CD4-positive, alpha-beta T cell treated with Interleukin-1 beta for 1 hour (primary cell): ENCODE measurements at places on chromosomes 12 and 14.

DNA sequence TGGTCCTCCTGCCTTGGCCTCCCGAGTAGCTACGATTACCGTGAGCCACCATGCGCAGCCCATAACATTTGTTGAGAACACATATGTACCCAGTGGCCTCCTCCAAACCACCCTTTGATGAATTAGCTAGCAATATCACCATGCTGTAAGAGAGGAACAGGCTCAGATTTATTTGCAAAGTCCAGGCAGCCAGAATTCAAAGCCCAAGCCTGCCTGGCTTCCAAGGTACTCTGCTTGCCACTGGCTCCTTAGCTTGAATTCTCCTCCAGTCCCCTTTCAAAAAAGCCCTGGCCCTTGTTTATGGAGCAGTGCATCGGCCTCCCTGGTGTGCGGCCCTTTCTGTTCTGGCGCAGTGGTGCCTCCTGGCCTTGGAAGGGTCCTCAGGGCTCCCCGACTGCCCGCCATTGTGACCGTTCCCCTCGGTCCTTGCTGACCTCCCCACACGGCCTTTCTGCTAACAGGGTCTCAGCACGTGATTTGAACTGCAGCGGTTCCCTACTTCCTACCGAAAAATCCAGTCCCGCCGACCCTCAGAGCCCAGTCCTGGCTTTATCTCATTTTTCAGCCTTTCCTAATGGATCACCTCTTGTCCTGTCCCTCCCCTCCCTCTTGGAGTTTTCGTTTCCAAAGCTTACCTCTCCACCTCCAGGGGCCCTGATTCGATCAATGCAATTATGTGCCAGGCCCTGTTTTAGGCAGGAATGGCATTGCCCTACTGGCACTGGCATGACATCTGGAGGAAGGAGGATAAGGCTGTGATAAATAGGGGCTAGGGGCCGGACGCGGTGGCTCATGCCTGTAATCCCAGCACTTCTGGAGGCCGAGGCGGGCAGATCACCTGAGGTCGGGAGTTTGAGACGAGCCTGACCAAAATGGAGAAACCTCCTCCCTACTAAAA, 22.0 kb downstream of the SLC25A29 start:
- no peak for DNase-seq

- DNase-seq = no peak
Observed at GRCh38 chr12:108317308-108318234, 21.5 kb downstream of the CMKLR1 start.

DNA sequence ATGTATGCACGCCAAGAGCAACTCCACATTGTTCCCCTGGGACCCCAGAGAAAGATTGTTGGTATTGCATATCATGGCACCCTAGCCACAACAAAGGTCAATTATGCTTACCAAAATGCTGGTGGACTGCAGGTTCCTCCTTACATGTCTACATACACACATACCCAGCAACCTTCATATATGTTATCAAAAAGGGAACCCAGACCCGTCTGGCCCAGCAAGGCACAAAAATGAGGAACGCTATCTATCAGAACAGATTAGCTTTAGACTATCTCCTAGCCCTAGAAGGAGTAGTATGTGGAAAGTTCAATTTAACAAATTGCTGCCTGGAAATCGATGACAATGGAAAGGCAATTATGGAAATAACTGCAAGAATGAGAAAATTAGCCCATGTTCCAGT, 61.5 kb downstream of the DHRS2 start:
- DNase-seq = no peak

GRCh38 chr12:31318657-31319269, 7.2 kb downstream of the SINHCAF start:
- no peak for DNase-seq

DNA sequence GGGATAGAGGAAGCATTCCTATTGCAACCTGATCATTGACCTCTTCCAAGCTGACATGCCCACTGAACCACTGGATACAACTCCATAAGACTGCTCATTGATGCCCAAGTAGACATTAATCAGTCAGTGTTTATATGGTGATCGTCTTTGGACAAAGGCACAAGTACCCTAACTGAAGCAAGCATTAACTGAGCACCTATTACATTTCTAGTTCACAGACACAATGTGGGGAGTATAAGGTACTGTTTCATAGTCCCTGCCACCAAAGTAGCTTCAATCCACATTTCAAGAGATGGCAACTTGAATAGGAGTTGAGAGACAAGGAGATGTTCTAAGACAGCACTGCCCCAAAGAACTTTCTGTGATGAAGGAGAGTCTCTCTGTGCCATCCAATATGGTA, 10.9 kb upstream of the COL2A1 start:
- DNase-seq = no peak

DNA sequence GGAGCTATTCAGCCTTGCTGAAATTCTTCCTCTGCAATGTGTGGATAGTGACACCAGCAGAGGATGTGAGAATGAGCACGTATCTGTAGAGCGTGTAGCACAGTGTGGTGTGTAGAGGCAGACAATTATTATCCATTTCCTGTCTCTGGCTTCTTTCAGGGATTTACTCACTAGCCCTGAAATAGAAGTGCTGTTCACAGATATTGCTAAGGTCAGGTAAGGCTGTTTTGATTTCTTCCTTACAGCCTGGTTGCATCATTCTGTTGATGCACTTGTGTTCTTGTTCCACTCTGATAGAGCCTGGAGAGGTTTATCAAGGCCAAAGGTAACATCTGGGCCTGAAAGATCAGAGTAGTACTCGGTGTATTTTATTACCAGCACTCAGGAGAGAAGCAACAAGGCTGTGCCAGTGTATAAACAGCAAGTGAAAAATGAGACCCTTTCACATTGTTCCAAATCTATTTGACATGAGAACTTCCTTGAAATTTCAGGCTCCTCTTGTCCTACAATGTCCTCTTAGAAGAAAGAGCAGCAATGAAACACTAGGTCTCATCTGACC, 16.7 kb downstream of the ARG2 start:
- DNase-seq = no peak

GRCh38 chr14:44701563-44702263, 194.6 kb upstream of the FSCB start:
- DNase-seq = no peak

DNA sequence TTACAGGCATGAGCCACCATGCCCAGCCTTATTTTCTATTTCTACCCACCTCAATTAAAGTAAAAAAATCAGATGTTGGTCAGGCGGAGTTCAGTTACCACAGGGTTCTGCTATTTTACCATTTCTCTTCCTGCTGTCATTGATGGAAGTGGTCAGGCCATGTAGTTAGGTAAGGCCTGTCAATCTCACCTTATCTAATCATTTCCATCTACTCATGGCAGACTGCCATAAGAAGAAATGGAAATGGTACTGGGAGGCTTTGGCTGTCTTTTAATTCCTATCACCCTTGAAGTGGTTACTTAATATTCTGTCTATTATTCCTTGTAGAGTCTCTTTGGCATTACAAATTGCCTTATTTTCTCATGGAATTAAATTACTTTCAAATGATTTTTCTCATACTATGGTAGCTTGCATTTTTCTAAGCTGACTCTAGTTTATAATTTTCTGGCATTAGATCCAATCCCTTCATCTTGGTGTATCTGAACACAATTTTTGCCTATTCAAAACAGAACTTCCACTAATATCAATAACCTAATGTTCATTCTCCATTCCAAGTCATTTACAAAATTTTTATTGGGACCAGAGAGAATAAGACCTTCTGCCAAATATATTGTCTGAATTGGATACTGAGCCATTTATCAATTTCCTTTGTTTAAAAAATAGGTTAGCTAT, 198.7 kb downstream of the DACT1 start:
- no peak for DNase-seq

GRCh38 chr12:51371295-51371953, 19.8 kb downstream of the GALNT6 start:
- DNase-seq = no peak

- DNase-seq = no peak
Observed at GRCh38 chr12:24014915-24015832, 65.7 kb upstream of the SOX5 start.

- no peak for DNase-seq
Observed at GRCh38 chr14:95784137-95784536, 70.2 kb upstream of the TCL1A start.

DNA sequence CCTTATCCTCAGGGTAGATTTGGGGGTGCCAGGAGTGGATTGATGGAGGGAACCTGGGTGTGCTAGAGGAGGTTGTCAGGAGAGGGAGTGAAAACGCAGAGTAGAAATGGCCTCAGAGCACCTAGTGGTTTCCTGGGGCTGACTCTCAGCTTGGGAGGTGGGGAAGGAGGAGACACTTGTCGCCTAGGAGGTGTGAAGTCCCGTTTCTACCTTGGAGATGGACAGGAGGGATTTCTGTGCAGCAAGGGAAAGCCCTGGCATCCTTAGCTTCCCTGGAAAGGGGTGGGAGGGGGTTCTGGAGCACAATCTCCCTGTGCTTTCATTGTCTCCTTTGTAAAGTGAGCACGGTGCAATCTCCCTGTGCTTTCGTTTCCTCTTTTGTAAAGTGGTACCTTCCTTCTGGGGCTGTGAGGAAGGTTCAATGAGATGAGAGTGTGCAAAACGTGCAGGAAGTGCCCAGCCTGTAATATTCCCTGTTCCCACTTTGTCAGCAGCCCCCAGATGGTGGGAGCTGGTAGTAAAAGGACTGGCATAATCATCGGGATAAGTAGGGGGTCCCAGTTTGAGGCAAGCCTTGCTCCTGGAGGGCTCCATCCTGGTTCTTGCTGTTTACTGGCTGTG, 1.6 kb downstream of the OAS3 start:
- no peak for DNase-seq

DNA sequence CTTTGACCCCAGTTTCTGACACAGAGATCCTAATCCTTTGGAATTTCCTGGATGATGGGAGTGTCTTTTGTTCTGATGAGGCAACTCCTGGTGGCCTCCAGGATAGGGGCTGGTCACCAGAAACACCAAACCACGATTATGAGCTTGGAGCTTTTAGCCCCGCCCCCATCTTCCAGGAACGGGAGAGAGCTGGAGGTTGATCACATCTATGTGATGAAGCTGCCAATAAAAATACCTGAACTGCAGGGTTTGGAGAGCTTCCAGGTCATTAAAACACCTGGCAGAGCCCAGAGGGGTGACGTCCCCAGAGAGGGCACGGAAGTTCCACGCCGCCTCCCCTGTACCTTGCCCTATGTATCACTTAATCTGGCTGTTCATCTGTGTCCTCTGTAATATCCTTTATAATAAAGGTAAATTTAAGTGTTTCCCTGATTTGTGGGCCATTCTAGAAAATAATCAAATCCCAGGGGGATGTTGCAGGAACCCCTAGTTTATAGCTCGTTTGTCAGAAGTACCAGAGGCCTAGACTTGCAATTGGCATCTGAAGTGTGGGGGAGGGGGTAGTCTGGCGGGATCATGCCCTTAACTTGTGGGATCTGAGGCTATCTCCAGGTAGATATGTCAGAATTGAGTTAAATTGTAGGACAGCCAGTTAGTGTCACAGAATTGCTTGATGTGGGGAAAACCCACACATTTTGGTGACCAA, 21.2 kb downstream of the APPL2 start:
- no peak for DNase-seq

DNA sequence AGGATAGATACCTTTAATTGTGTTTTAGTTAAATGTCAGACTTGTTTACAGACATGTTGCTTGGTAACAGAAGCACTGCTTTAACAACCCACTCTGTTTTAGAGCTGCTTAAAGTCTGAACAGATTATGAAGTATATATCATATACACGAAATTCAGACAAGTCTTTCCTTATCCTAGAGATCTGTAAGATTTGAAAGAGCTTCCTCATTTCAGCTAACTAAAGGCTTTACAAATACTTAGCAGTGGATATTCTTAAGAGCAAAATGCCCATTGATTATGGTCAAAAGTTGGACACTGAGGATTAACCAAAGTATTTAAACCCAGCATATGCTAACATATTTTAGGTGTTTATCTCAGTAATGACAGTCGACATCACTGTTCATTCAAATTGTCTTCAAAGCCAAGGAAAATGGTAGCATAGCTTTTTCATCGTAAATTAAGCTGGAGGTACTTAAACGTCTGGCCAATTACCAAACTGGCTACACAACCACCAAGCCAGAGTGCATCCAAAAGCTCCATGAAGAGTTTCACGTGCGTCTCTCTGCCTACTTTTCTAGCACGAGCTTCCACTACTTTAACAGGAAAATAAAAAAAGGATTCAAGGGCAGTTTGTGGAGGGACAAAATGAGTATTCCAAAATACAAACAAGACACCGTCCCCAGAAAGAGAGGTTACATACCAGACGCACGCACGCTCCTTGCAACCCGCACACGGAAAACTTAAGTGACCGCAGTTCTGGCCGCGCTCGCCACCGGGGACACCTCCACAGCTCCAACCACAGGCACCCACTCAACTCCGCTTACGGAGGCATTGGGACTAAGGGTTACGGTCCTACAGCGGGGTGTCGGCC, 565 bp downstream of the CEP83 start:
- DNase-seq = peak; percentile 29

GRCh38 chr14:60658909-60659585, 9.8 kb upstream of the SIX1 start:
- DNase-seq = no peak

GRCh38 chr14:102973706-102974285, 51.3 kb downstream of the AMN start:
- DNase-seq = no peak

GRCh38 chr12:6099316-6099715, 25.2 kb downstream of the VWF start:
- no peak for DNase-seq

DNA sequence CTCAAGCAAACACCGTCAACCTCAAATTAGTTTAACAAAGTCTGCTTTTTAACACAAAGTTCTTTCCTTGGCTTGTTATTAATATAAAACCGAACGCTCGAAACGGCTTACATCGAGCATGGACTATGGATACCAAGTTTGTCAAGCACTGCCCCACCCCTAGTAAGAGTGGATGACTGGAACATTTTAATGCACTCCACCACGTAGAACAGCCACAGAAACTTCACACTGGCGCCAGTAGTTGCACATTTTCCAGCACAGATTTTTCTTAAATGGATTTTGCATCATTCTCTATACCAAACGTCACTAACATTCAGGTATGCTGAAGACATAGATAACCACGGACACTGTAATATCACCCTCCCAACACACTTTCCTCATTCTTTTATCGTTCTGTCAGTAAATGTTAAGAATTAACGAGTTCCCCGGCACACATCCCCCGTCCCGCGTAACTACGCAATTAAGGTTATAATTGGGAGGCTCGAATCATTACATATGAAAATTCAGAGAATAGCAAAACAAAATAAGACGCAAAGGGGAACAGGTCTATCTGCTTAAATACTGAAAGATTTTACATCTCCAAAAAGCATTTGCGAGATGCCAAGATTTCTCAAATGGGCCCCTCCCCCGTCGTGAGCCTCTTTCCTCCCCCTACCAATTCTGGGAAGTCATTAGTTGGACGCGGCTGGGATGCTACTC, 990 bp downstream of the FERMT2 start:
- DNase-seq = peak; percentile 10
